Motor neuron (in vitro differentiated cells): ENCODE measurements at places on chromosomes 6 and 20.

GRCh38 chr6:144756469-144756868 is 471.3 kb downstream of the UTRN start:
- no peak for ATAC-seq

DNA sequence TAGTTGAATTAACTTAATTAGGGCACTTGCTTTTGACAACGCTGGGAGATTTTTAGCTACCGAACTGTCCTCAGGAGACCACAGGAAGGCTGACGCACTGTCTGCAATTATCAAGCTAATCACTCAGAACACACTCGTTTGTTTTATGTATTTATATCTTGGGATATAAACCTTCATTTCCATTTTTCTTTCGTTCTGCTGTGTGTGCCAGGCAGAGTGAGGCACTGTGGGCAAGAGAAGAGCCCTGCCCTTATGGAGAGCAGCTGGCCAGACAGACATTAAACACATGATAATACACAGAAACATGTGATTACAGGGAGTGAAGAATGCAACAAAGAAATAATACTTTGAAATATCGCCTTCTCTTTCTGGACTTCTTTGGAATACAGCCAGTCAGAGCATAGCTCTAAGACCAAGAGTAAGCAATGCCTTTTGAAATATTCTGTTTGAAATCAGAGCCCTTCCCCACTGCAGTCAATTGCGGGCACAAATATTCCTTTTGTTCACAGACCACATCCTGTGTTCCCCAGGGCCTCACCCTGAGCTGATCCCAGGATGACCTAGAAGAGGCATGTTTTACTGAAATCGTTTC is 96.8 kb downstream of the ANKRD60 start:
- peak; percentile 74 for ATAC-seq

DNA sequence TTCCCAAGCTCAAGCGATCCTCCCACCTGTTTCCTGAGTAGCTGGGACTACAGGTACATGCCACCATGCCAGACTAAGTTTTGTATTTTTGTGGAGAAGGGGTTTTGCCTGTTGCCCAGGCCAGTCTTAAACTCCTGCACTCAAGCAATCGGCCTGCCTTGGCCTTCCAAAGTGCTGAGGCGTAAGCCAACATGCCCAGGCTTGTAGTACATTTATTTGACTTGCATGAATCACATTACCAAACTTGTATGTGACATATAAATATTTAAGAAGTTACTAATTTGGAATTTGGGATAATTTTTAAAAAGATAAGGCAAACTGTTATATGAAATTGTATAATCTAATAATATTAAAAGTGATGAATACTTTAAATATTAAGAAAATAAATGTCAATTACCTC is 157.6 kb downstream of the MCHR2 start:
- ATAC-seq: no peak

DNA sequence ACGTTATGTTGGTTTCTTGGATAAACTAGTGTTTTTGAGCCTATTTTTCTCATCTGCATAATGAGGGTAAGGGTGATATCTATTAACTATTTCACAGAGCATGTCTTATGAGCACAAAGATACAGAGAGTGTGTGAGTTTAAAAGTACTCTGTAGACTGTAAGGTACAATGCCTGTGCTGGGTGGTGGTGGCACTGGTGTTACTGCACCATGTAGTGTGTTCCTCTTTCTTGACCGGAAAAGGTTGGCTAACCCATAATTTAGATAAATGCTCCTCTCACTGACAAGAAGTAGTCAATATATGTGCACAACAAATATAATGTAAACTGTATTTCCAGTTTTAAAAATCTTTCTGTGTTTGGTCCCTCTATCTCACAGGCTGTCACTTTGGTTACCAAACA is 116.2 kb upstream of the MMS22L start:
- no peak for ATAC-seq

DNA sequence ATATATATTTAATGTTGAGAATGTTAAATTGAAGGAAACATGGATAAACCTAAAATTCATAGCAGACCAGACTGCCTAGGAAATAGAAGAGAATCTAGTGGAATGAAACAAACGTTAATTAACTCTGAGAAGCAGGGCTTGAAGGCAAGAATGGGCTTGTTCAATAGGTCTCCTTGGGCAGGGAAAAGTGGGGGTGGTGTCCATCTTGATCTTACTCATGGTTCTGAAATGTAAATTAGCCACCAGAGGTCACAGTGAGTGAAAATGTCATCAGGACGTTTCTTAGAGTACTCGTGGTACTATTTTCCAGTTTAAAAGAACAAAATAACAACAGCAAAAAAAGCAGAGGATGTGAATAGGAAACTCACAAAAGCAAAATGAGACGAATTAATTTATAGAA is 66.8 kb upstream of the BTBD3 start:
- ATAC-seq: no peak

DNA sequence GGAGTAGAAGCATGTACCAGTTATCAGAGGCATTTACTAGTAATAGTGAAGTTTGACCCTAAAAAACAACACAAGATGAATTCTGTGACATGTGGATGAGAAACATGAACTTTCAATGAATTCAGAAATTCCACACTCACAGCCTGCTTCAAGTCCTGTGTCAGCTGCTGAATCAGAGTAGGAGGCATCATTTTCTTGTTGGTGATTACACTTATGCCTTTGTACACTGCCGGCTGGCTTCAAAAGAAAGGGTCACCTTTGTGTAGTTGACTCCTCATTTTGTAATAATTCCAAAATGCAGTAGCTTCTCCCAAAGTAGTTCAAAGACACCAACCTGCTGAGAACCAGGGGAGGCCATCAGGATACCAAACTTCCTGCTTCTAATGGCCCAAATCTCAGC is 165.5 kb downstream of the BACH2 start:
- no peak for ATAC-seq

DNA sequence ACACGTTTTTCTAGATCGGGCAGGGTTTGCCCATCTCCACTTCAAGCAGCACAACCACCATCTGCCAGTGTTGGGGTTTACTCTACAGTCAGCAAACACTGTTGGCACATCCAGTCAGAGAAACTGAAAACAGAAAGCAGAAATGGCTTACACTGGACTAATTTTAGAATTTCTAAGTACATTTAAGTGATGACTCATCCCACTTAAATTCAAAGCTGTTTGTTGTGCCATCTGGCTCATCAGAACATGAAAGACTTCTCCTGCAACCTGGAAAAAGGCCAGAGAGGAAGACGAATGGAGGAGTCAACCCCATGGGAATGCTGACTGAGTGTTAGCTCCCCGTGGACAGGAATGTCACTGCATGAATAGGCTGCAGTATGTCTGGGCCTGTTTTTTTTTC is 21.8 kb downstream of the FAM209B start:
- peak; percentile 87 for ATAC-seq

DNA sequence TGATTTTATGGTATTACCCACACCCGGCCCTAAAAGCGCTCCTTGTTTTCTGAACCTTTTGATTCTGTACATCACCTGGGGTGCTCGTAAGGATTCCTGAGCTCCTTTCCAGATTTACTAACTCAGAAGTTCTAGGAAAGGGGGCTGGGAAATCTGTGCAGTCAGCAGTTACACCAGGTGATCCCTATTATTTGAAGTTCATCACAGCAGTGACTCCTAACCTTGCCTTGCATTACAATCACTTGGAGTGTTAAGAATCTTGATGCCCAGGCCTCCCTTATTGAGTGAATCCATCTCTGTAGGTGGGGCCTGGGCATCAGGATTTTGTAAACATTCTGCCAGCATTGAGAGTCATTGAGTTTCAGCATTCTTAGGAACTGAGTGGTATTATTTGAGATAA is 44.7 kb downstream of the BMP6 start:
- no peak for ATAC-seq
